GM23248 (cell line): ENCODE measurements at places on chromosomes 2 and 18. TPM values are rescaled to one million over a fixed set of nuclear protein-coding genes. Genes with fewer than 3 reads are reported as not detected.

DNA sequence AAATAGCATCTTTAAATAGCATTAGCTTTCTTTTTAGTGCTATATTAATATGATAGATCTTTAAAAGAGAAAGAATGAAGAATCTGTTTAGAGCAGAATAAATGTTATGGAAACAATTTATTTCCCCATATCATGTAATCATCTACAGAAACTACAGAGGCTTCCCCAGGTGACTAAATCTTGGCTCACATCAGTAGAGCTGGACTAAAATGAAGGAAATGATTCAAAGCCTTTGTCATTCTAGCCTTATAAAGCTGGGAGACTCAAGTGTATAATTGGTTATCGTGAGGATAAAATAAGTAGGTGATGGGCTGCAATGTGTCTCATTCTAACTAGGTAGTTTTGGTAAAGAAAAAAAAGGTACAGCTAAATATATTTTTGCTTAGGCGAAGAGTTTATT, 83.2 kb upstream of the UNC80 start:
- DNase-seq = peak; percentile 62
- no peak overlapping the region for H3K4me3 ChIP-seq
- no peak overlapping the region for H3K27ac ChIP-seq
- no peaks in the 10 kb centered on the region for H3K27me3 ChIP-seq

DNA sequence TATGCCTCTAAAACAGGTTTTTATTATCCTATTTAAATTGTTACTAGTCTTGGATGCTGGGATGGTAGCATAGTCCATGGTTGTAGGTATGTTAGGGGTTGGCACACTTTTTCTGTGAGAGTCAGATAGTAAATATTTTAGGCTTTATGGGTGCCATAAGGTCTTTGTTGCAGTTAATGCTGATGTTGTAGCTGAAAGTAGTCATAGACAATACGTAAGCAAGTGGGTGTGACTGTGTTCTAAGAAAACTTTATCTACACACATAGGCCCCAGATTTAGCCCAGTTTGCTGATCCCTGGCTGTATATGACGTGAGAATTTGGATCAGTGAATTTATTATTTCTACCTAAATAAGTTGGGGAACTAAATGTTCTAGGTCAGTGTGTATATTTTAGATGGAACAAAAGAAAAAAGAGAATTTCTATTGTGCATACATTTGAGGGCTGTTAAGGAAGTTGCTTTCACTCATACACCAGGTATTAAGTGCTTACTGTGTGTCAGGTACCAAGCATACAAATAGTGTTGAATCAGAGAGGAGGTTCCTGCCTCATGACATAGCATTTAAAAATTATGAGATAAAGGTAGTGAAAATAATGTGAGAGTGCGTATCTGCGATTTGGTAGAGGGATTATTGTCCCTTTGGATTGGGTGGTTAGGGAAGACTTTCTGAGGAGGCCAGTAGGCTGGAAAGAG, 39.4 kb downstream of the AGFG1 start:
- no peak overlapping the region for H3K27ac ChIP-seq
- H3K4me3 ChIP-seq = no peak overlapping the region
- H3K4me1 ChIP-seq = peaks cover 47% of the 10 kb centered on the region

The DUSP19 gene
- 2.3 and 5.3 TPM in 2 replicates for total RNA-seq

DNA sequence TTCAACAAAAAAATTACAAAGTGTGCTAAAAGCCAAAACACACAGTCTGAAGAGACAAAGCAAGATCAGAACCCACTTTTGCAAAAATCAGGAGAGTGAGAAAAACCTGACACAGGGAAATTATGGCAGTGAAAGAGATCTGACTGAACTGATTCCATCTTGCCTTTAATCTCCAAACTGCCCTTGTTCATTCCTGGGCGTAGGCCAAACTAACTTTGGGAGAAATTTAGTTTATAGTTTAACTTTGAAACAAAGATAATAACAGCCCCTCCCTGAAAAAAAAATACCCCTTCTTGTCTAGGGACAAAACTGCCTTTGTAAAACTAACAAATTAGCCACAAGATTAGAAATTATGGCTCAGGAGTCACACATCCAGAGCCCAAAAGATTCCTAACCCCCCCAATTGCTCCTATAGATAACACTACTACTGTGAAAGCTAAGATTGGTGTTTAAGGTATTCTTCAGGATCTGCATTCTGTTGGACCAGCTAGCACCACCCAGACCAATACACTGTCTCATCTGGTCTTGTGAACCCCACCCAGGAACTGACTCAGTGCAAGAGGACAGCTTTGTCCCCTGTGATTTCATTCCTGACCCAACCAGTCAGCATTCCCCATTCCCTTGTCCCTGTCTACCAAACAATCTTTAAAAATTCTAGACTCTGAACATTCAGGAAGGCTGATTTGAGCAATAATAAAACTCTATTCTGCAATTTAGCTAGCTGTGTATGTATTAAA, 226.1 kb upstream of the SH3BP4 start:
- peak; percentile 65 for DNase-seq
- H3K27ac ChIP-seq = peak overlapping the region; percentile 48
- no peak overlapping the region for H3K4me3 ChIP-seq
- no peaks in the 10 kb centered on the region for H3K36me3 ChIP-seq

The SDC1 gene
- total RNA-seq = 32.5 and 33.1 TPM in 2 replicates

DNA sequence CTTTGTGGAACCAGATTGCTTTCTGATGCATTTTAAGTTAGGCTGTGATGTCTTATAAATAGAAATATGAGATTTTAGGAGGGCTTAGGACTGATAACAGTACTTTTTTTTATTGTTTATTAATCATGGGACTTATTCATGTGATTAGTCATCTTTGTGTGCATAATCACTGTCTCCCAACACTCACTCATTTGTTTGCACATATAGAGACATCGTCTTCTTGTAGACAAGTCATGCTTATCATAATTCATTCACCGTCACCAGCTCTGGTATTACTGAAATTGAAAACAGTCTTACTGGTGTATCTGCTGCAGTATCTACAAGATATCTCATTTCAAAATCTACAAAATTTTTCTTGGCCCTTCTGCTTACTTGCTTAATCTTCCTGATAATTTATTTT, 45.8 kb downstream of the WDR7 start:
- peak; percentile 34 for DNase-seq
- H3K4me3 ChIP-seq = no peak overlapping the region
- 0 out of 2 replicates have a peak, but pooled peaks cover 3% of the 10 kb centered on the region for H3K4me1 ChIP-seq
- no peak overlapping the region for H3K27ac ChIP-seq
- no peaks in the 10 kb centered on the region for H3K27me3 ChIP-seq

The ANKRD30B gene
- total RNA-seq = not detected in 2 replicates

- H3K4me1 ChIP-seq = no peaks in the 10 kb centered on the region
- no peaks in the 10 kb centered on the region for H3K36me3 ChIP-seq
- H3K4me3 ChIP-seq = no peak overlapping the region
- no peak for DNase-seq
- H3K27ac ChIP-seq = no peak overlapping the region
These were observed 33.2 kb downstream of the OSGEPL1 start for GRCh38 chr2:189729430-189729829.

The KIF5C gene
- 0.11 and 0.13 TPM in 2 replicates for total RNA-seq

GRCh38 chr2:129400826-129401225, 578.6 kb upstream of the RAB6C start:
- H3K36me3 ChIP-seq = no peaks in the 10 kb centered on the region
- no peak for DNase-seq
- no peaks in the 10 kb centered on the region for H3K27me3 ChIP-seq

The SPEG gene
- total RNA-seq = 26.5 and 32.1 TPM in 2 replicates

GRCh38 chr2:68193144-68193543, 35.5 kb downstream of the PNO1 start:
- no peaks in the 10 kb centered on the region for H3K36me3 ChIP-seq
- H3K4me1 ChIP-seq = peaks cover 50% of the 10 kb centered on the region
- H3K27me3 ChIP-seq = no peaks in the 10 kb centered on the region
- peak overlapping the region; percentile 60 for H3K4me3 ChIP-seq
- H3K27ac ChIP-seq = peak overlapping the region; percentile 77
- DNase-seq = peak; percentile 44

The UGT1A5 gene
- total RNA-seq = not detected in 2 replicates

DNA sequence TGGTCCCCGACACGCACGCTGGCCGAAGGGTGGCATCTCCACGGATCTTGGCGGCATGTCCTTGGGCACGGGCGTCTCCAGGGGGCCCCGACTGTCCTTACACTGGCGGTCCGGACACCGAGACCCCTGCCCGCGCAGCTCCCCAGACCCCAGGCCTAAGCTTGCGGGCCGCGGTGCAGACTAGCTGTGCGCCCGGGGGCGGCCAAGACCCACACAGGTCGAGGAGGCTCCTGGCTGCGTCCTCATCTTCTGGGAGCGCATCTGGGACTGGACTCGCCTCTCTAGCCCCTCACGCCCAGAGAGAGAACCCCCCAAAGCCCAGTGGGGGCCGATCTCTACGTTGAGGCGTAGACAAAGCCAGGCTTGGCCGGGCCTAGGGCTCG, 475 bp upstream of the TWIST2 start:
- H3K36me3 ChIP-seq = peaks cover 34% of the 10 kb centered on the region
- H3K27me3 ChIP-seq = no peaks in the 10 kb centered on the region
- peaks cover 19% of the 10 kb centered on the region for H3K4me1 ChIP-seq
- H3K4me3 ChIP-seq = peak overlapping the region; percentile 98
- peak overlapping the region; percentile 96 for H3K27ac ChIP-seq

The ERFE gene
- 0.51 and 0.86 TPM in 2 replicates for total RNA-seq

DNA sequence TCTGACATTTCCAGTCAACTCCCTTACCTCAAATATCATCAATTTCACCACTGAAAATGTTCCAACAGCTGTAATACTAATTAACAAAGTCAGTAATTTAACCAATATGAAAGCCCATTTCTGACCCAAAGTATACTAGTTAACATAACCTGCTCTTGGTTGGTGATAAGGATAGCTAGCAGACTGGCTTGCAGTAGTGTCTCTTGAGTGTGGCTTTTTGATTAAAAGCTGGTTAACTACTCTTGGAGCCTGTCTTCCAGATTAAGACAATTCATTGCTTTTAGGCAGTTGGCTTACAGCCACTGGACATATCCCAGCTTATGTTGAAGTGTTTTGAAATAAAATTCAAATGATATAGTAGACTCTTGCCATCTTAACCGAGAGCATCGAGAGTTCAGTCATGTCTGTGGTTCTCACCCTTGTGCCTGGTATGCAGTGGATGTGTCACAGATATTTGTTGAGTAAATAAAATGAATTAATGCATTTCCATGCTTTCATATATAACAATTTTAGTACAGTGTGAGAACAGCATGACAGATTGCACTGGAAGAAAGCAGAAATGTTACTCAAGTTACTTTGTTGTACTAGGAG, 158.1 kb downstream of the TANC1 start:
- no peaks in the 10 kb centered on the region for H3K27me3 ChIP-seq
- no peak overlapping the region for H3K4me3 ChIP-seq
- no peaks in the 10 kb centered on the region for H3K36me3 ChIP-seq

The TTC39C gene
- total RNA-seq = 24.3 and 24.4 TPM in 2 replicates

The ZNF512 gene
- total RNA-seq = 13.3 and 16.1 TPM in 2 replicates

- no peaks in the 10 kb centered on the region for H3K36me3 ChIP-seq
- no peak overlapping the region for H3K27ac ChIP-seq
- H3K4me3 ChIP-seq = no peak overlapping the region
- no peaks in the 10 kb centered on the region for H3K4me1 ChIP-seq
- no peaks in the 10 kb centered on the region for H3K27me3 ChIP-seq
- no peak for DNase-seq
These were observed 158.4 kb upstream of the CDH7 start for GRCh38 chr18:65592435-65592834.

DNA sequence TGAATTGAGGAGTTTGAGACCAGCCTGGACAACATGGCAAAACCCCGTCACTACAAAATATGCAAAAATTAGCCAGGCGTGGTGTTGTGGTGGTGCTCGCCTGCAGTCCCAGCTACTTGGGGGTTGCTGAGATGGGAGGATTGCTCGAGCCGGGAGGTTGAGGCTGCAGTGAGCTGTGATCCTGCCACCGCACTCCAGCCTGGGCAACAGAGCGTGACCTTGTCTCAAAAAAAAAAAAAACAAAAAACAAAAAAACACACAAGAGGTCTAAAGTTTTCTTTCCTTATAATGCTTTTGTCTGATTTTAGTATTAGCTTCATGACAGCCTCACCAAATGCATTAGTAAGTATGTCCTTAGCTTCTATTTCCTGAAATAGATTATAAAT, 43.1 kb downstream of the VPS54 start:
- H3K27me3 ChIP-seq = no peaks in the 10 kb centered on the region
- peaks cover 24% of the 10 kb centered on the region for H3K36me3 ChIP-seq
- no peak overlapping the region for H3K27ac ChIP-seq
- H3K4me1 ChIP-seq = no peaks in the 10 kb centered on the region
- DNase-seq = no peak
- no peak overlapping the region for H3K4me3 ChIP-seq

- DNase-seq = no peak
- H3K36me3 ChIP-seq = peaks cover 79% of the 10 kb centered on the region
- peaks cover 1% of the 10 kb centered on the region for H3K4me1 ChIP-seq
- H3K27me3 ChIP-seq = no peaks in the 10 kb centered on the region
- no peak overlapping the region for H3K4me3 ChIP-seq
These were observed 25.1 kb downstream of the C2orf74 start for GRCh38 chr2:61187085-61187484.

DNA sequence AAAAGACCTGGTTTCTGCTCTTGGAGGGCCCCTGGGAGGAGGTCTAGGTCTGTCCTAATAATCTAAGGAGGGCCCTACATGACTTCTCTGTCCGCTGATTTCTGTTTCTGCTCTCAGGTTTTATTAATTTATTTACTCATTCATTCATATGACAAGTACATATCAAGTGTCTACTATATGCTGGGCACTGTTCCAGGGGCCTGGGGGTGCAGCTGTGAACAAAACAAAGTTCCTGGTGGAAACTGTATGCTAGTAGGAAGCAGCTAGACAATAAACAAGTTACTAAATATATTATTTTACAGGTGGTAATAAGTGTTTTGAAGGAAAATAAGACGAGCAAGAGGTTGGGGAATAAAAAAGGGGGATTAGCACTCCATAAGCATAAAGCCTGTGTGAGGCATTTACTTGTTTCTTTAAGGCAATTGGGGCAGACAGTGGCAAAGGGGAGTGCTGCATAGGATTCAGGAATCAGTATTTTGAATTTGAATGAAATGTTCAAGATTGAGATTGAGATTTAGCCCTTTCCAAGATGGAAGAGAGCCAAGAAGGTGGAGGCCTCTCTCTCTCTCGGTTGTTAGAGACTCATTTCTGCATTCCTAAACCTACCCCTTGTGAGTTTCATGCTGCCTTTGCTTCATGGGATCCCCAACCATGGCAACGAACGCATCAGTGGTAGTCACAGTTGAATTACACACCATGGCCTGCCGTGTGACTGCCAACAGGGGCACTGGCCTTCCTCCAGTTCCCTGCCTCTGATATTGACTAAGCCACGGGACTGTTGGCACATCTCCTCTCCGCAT, 28.3 kb downstream of the DRC1 start:
- H3K4me1 ChIP-seq = no peaks in the 10 kb centered on the region; the same call in 1 of the 2 replicates
- no peak overlapping the region for H3K4me3 ChIP-seq
- H3K27me3 ChIP-seq = no peaks in the 10 kb centered on the region
- DNase-seq = peak; percentile 32

- DNase-seq = peak; percentile 79
- no peaks in the 10 kb centered on the region for H3K27me3 ChIP-seq
- peak overlapping the region; percentile 24; the same call in 1 of the 2 replicates for H3K27ac ChIP-seq
- no peak overlapping the region for H3K4me3 ChIP-seq
- H3K36me3 ChIP-seq = no peaks in the 10 kb centered on the region
- peaks cover 48% of the 10 kb centered on the region for H3K4me1 ChIP-seq
These were observed 124.7 kb upstream of the CTAGE1 start for GRCh38 chr18:22542406-22542835.
